Dermis microvascular lymphatic vessel endothelial cell (primary cell): ENCODE measurements at places on chromosomes 11 and 22.

- no peak for DNase-seq
Observed at GRCh38 chr11:39144351-39145130, 2314.9 kb downstream of the LRRC4C start.

DNA sequence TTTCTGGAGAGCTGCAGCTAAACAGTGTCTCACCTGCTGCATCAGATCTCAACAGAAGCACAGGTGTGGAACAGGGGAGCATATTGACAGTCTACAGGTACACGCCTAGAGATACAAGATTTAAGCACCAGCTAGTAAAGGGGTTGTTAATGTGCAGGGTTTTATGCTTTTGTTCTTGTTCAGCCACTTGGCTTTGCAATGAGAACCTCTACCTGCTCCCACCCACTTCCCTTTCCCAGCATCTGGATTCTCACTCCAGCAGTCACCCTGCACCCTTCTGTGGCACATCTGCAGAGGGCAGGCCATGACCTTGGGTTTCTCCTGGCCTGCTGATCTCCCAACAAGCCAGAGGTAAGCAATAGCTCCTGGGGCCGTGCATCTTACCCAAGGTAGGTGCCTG is 446.6 kb downstream of the BUD13 start:
- no peak for DNase-seq

DNA sequence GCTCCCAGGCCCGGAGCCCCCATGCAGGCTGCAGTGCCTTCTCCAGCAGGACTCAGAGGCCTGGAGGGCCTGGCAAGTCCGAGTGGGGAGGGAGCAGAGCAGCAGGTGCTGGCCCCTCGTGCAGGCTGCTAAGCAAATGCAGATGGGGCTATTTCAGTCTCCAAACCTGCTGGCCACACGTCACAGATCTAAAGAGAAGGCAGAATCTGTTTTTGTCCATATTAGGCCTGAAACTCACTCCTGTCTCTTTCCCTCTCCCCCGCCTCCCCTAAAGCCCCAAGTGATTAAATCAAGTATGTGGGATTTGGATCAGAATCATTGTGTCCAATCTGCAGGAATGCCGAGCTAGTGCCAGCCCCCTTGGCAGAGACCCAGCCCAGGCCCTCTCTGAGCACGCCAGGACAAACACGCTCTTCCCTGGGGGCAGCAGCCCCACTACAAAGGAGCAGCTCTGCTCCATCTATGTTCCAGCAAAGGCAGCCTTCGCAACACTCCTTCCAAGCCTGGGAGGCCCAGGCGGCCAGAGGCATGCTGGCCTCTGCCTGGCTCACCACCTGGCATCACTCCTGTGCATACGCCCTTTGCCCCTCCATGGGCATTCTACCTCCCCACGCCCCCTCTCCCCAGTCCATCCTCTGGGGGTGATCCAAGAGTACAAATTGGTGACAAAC is 26.5 kb downstream of the RPL27A start:
- DNase-seq: peak; percentile 22

DNA sequence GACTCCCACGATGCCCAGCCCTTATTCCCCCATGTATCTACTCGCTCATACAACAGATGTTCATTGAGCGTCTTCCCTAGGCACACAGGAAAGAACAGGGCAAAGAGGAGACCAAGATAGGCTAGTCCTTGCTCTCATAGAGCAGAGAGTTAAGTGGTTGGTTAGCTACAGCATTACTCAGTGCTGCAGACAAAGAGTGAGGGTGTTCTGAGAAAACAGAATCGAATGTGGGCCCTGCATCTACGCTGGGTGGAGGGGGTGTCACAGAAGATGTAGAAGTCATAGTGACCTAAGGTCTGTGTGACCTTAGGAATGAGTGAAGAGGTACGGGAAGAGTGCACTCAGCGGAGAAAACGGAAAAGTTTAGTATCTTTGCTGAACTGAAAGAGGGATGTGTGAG is 12.3 kb downstream of the PSMD13 start:
- DNase-seq: no peak

DNA sequence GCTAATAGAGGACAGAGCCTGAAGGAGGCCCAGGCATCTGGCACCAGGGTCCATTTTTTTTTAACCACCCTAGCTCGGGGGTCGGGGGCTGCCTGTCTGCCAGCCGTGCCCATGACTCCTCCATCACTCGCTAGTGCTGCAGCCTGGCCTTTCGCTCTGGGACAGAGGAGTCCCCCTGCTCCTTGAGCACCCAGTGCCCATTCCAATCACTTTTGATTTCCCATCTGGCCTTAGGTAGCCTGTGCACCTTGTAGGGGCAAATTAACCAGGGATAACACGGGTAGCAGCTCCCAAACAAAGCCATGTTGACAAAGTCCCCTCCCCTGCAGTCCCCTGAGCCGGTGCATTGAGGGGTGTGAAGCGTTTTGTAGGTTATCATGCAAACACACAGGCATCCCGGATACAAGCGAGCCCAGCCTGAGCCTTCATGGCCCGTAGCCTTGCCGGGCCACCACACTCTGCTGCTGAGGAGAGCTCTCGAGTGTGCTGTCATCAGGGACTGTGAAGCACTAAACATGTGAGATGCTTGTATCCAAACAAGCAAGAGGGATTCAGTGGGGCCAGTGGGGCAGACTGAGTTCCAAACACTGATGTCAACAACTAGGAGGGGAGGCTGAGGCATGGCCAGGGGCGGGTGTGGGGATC is 208.7 kb downstream of the DSCAML1 start:
- no peak for DNase-seq

DNA sequence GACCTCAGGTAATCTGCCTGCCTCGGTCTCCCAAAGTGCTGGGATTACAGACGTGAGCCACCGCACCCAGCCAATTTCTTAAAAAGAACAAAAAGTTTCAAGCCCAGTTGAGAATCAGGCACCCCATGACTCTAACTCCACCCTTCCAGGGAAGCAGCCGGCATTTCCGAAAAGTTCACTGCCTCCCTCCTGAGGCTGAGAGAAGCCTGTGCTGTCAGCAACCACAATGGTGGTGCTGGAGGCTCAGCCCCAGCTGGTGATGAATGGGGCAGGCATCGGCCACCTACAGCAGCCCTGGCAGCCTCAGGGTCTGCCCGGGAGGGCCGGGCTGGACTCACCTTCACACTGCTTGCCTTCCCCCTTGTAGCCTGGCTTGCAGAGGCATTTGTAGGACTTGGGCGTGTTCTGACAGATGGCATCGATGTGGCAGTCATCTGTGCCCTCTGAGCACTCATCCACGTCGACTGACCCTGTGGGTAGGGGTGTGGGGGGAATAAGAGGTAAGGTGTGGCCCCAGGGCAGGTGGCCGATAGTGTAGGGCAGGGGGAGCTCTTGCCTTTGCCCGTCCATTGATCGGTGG is 4.3 kb downstream of the SCUBE1 start:
- no peak for DNase-seq

DNA sequence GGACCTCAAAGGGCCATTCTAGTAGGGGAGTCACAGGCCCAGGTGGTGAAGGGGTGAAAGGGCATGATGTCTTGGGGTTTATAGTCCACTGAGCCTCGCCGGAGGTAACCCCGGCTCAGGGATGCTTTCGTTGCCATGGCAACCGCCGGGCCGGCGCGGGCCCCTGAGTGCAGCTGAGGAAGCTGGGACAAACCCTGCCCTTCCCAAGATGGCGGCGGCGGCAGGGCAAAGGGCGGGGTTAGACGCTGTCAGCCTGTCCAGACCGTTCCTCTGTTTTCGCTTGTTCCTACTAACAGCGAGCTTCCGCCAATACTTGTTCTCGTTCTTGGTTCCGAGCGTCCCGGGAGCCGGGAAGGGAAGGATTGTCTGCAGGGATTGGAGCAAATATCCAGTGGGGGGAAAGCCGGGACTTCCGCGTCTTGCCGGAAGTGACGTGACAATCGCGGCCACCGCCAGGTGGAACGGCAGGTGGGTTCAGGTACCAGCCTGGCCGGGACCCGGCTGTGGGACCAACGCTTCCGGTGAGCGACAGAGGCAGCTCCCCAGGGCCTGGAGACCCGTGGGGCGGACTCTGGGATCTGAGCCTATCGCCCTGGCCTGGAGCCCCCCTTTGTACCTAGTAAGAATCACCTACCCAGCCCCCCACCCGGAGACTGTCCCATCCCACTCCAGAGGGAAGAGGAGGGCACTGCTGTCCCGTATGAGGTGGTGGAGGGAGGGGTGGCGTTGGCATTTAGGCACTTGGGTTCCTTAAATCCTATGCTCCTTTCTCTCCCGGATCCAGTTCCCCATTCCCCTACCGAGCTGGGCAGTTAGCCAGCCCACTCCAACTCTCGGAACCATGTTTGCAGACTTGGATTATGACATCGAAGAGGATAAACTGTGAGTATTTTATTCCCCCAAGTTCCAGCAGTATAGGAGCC is at the start of gene PICK1:
Gene PICK1, plus strand, starts transcription at position 436 of the 923 bp plus-strand sequence. Its CDS starts 406 bp downstream, at position 842.
- peak; percentile 84 for DNase-seq

DNA sequence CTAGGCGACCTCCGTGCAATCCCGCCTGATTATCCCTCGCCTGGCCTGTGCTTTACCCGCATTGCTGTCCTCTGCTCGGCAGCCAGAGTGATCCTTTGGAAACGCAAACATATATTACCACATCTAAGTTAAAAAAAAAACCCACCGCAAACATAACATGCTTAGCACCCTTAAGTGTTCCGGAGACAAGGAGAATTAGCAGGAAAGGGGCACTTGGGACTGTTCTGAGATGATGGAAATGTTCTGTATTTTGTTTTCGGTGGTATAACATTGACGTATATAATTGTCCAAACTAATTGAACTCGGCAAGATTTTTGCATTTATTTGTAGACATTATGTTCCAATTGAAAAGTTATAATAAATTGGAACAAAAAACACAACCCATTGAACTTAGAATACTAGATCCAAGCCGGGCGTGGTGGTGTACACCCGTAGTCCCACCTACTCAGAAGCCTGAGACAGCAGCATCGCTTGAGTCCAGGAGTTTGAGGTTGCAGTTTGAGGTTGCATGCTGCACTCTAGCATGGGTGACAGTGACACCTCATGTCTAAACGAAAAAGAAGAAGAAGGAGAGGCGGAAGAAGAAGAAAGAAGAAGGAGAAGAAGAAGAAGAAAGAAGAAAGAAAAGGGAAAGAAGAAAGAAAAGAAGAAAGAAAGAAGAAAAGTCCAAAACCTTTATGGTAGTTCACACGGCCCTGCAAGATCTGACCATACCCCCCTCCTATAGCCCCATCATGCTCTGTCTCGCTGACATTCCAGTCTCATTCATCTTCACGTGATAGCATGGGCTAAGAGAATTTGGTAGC is 604 bp upstream of the POLR3H start:
- DNase-seq: no peak

- DNase-seq: no peak
Observed at GRCh38 chr11:116263019-116263418, 509.8 kb downstream of the BUD13 start.

DNA sequence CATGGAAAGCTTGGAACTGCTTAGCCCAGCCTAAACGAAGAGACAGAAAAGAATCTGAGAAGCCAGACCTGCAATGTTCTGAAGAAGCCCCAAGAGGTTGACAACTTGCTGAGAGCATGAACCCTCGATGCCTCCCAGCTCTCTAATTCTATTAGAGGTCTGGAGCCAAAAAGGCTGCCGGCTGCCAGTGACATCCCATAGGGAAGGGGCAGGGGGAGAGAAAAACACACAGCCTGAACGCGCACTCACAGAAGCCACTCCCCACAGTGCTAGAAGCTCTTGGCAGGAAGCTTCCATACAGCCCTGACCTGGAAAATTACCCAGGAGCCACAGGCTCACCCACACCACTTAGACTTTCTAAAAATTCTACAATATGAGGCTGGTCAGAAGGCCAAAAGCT is 18.3 kb downstream of the POLDIP3 start:
- no peak for DNase-seq

- DNase-seq: no peak
Observed at GRCh38 chr22:33575771-33576170, 344.5 kb downstream of the LARGE1 start.

DNA sequence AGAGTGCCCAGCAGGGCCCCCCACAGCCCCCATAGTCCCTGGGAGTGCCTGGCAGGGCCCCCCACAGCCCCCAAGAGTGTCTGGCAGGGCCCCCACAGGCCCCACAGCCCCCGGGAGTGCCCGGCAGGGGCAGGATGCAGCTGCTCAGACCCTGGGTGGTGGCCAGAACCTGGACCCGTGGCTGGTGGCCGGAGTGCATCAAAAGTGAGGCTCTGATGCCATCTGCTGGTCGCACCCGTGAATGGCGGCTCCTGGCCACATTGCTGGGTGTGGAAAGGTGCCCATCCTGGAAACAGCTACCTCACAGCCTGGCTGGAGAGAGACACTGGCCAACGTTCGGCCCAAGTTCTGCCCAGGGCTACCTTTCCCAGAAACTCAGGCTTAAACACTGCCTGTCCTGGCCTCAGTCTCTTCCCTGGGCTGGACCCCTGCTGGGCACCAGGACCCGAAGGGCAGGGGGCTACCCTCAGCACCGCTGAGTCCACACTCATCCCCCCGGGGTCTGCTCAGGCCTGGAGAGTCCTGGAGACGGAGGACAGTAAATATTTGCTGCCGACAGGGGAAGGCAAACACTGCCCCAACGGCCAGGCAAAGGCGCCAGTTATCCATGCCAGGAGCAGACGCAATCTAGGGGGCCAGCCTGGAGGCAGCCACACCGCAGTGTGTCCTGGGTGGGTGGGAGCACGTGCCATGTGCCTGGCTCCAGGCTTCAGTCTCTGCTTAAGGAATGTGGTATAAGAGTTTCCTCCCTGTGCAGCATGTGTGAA is 4.4 kb downstream of the INS start:
- peak; percentile 34 for DNase-seq

GRCh38 chr11:69298267-69299022 is 4.5 kb downstream of the MYEOV start:
- DNase-seq: peak; percentile 85
